Hematopoietic multipotent progenitor cell treated with erythropoietin and hydrocortisone succinate and interleukin-3 and kit ligand, for 4 days (in vitro differentiated cells): ENCODE measurements at places on chromosomes 12 and 14.

- DNase-seq, result no peak
Measured at GRCh38 chr14:29799464-29800095, 128.1 kb downstream of the PRKD1 start.

DNA sequence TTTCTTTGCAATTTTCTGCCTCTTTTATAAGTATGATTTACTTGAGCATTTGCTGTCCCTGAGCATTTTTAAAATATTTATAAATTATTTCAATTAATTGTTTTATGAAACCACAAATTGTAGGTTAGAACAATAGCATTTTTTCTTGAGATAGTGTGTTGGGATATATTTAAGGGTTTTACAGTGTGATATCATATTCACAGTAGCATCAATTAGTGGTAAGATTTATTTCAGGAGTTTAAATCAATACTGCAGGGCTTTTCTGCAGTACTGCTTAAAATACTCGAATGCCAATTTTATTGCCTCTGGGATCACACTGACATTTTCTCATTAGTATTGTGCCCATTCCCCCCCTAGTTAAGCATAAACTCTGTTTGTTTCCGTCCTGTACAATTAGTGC, 82.2 kb downstream of the BHLHE41 start:
- no peak for DNase-seq

DNA sequence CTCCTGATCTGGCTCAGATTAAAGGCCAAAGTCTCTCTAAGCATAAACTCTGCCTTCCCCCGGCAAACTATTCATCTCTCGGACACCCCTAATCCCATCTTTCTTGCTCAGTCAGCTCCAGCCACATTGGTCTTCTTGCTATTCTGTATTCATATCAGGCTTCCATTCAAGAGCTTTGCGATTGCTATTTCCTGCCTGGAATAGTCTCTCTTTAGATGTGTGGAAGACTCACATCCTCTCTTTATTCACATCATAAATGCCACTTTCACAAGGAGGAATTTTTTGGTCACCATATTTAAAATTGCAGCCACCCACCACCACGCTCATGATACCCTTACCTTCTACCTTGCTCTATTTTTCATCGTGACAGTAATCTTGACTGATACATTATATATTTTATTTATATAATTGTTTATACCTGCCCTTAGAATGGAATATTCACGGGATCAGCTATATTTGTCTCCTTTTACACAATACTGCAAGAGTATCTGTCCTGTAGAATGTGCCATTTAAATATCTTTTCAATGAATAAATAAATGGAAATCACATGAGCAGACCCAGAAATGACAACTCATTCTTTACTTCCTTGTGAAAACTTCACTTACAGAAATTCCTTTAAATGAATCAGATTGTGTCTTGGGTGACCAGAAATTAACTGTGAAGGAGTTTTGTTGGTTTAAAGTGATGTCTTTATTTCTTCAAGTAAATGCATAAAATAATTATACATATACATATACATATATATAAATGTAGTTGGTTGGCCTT, 780.6 kb upstream of the FLRT2 start:
- no peak for DNase-seq

DNA sequence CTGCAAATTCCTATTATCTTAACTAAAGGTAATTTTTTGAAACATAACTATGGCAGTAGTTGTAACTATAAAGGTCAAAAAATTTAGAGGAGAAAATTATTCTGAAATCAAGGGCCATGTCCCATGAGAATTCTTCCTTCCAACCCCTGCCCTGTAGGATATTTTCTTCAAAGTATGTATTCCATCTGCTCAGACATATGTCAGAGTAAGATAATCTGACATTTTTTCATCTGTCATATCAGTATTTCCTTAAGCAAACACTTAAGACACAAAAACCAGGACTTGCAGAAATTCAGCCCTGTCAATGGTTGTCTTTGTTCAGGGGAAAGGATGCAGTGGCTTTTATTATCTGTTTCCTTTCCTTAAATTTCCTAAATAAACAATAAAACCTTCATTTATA, 36.3 kb downstream of the ACSS3 start:
- DNase-seq, result no peak

DNA sequence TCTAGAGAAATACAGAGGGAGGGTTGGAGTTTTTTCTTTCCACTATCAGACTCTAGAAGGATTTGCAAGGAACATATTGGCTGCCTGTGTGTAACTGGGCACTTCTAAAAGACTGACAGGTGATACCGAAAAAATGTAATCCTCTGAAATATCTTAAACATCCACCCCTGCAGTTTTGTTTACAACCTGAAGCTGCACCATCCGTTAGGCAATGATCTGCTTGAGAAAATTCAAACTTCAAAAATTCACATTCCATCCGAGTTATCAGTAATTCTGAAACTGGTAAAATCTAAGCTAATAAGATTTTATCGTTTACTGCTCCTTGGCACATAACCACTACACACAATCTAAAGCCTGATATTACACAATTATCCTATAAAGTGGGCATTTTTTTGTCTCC, 528.6 kb downstream of the FUT8 start:
- no peak for DNase-seq

GRCh38 chr14:64510825-64511671, 6.5 kb downstream of the ZBTB1 start:
- DNase-seq, result peak; percentile 87

DNA sequence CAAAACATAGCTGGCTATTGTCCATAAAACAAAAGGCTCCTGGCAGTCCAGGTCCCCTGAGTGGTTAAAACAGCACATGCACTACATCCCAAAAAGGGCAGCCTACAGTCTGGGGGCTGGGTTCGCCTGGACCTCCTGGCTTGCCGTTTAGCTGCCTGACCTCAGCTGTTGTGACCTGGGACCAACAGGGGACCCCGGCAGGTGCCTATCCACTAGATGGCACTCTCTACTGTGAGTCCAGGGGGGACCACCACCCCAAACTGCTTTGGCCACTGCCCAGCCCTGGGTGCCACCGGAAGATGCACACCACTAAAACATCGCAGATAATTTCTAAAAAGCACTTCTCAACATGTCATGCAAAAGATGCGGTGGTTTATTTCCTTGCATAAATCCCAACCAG, 2.9 kb upstream of the RTL1 start:
- DNase-seq, result peak; percentile 28

DNA sequence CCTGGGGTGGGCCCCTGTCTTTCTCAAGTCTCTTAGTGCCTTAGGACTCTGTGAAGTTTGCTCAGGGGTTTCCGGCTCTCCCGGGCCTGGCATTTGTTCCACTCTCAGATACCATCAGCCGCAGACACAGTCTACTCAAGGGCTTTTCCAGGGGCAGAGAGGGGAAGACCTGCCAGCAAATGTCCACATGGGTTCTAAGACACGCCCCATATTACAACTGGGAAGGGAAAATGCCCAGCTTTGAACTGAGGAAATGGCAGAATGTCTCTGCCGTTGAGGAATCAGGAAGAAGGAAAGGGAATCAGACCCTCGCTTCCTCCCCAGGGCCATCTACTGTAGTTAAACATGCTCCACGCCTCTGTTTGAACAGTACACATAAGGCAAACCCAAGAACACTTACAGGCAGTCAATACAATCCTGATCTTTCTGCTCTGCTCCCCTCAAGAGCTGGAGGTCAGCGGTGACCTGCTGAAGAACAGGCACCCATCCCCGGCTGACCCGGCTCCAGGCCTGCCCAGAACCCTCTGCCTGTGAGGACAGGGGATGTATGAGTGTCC, 7.9 kb downstream of the CCDC85C start:
- DNase-seq, result no peak

DNA sequence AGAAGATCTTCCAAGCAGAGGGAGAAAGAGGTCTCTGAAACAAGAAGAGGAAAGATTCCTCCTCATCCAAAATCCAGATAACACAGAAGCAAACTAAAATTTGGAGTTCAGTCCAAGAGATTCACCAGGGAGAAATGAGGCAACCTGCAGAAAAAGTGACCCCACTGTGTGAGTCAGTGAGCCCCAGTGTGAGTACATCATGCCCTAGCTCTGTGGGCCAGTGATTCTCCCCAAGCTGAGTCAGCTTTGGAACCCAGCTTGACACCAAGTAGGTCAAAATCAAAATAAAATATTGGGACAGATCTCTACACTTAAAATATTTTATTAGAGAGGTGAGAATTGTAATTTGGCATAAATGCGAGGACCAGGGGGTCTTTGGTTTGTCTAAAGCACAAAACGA, 17.2 kb downstream of the CLEC2B start:
- DNase-seq, result no peak

DNA sequence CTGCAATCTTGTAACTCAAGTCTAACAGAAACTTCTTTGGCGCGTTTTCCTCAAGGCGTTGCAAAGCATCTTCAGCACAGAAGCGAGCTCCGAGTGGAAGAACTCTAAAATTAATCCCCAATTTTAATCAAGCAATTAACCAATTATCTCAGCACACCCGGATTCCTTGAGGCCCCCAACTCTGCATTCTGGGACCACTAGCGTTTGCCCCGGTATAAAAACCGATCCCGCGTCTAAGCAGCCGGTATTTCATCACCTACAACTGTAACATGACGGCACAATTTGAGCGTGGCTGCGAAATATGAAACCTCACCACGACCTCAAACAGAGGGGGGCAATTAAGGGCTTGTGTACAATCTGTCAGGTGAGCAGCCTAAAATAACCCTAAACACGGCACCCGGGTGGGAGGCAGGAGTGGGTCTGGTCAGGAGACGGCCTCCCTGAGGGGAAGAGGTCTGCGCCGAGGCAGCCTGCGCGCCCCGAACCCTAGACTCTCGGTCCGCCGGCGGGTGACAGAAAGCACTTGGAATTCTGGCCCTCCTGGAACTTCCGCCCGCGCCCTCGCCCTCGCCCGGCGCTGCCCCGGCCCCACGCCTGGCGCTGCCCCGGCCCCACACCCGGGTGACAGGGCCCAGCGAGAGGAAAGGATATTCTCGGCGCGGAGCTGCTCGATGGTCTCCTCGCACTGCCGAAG, 594 bp downstream of the ZCCHC8 start:
- peak; percentile 79 for DNase-seq

DNA sequence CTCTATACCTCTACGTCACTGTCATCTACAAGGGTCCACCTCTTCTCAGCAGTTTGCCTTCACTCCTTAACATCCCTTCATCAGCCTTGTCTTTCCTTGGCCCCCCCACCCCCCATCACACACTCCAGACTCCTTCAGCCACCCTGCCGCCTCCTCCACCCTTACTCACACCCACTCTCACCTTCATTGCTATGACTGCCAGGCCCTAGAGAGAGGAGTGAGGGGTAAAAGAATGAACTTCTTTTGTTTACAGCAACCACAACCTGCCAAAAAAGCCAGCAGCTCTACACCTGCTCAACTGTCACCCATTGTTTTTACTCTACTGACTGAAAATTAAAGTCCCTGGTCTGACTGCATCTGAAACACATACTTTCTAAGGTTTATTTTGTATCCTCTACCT, 112.8 kb downstream of the DUSP6 start:
- no peak for DNase-seq

GRCh38 chr12:79645235-79645630, 45.5 kb downstream of the PAWR start:
- DNase-seq, result no peak
